ENCODE measurements at places on chromosomes 3 and 15. TPM values are rescaled to one million over a fixed set of nuclear protein-coding genes. Genes with fewer than 3 reads are reported as not detected.

GP5 gene
- 0.26 TPM for total RNA-seq

NR1I2 gene
- not detected for total RNA-seq

CD86 gene
- total RNA-seq: 27.4 TPM

CAMK2N2 gene
- total RNA-seq: not detected

IMPG2 gene
- 0.29 TPM for total RNA-seq

ZNF660 gene
- 5.9 TPM for total RNA-seq

GPR156 gene
- total RNA-seq: 0.09 TPM

SV2B gene
- total RNA-seq: 0.87 TPM

PAK2 gene
- total RNA-seq: 77.8 TPM

EAF2 gene
- 4.8 TPM for total RNA-seq

COL6A5 gene
- total RNA-seq: 6.3 TPM

DCUN1D1 gene
- total RNA-seq: 49.9 TPM

SLC9A9 gene
- 13.3 TPM for total RNA-seq

ISL2 gene
- not detected for total RNA-seq

UACA gene
- 39.9 TPM for total RNA-seq

RMDN3 gene
- total RNA-seq: 77.1 TPM

RTP3 gene
- total RNA-seq: not detected

CCDC13 gene
- 0.87 TPM for total RNA-seq

CPLX3 gene
- not detected for total RNA-seq

PSMD2 gene
- 152 TPM for total RNA-seq

LDHAL6B gene
- not detected for total RNA-seq

EPHB1 gene
- total RNA-seq: 1.6 TPM

KLHL40 gene
- total RNA-seq: not detected

CELF6 gene
- 5.4 TPM for total RNA-seq

FRMD4B gene
- total RNA-seq: 60.7 TPM

GOLGA6L9 gene
- 3.4 TPM for total RNA-seq

LMAN1L gene
- not detected for total RNA-seq

SAMMSON gene
- not detected for total RNA-seq

CLDN1 gene
- total RNA-seq: 14.6 TPM

SMAD3 gene
- total RNA-seq: 31.6 TPM

CHL1 gene
- total RNA-seq: 16.0 TPM

INKA1 gene
- total RNA-seq: 6.6 TPM

COMMD4 gene
- 57.5 TPM for total RNA-seq

PIGBOS1 gene
- total RNA-seq: 12.4 TPM

FOXB1 gene
- total RNA-seq: not detected

UBL7 gene
- 40.8 TPM for total RNA-seq

NMD3 gene
- total RNA-seq: 40.9 TPM

PP2D1 gene
- not detected for total RNA-seq

All from upper lobe of right lung (tissue), 1 donor.